ENCODE measurements at places on chromosomes 13 and 19.

GRCh38 chr13:35501661-35502235, 25.3 kb upstream of the MAB21L1 start:
- no peak overlapping the region for H3K27ac ChIP-seq
- no peak overlapping the region for H3K4me3 ChIP-seq
- no peaks in the 10 kb centered on the region for H3K27me3 ChIP-seq
- no peaks in the 10 kb centered on the region for H3K36me3 ChIP-seq
- no peaks in the 10 kb centered on the region for H3K4me1 ChIP-seq
- no peak for DNase-seq

- H3K4me3 ChIP-seq, result no peak overlapping the region
- no peaks in the 10 kb centered on the region for H3K36me3 ChIP-seq
- H3K27ac ChIP-seq, result no peak overlapping the region
- no peak for DNase-seq
These were observed 13.8 kb downstream of the LILRB1 start for GRCh38 chr19:54644056-54644455.

DNA sequence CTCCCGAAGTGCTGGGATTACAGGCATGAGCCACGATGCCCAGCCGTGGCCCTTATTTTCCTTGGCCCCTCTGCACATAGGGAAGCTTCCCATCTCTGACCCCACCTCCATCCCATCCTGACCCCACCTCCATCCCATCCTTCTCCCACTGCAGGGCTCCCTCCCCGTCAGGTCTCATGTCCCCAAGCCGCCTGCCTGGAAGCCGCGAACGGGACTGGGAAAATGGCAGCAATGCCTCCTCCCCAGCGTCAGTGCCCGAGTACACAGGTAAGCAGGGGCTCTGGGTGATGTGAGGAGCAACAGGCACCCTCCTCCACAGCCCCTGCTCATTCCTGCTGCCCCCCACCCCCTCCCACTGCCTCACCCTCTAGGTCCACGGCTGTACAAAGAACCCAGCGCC, 12.2 kb downstream of the XAB2 start:
- no peaks in the 10 kb centered on the region for H3K27me3 ChIP-seq
- no peak overlapping the region for H3K4me3 ChIP-seq
- H3K4me1 ChIP-seq, result no peaks in the 10 kb centered on the region
- H3K36me3 ChIP-seq, result peaks cover 2% of the 10 kb centered on the region
- H3K27ac ChIP-seq, result no peak overlapping the region

- peaks cover 8% of the 10 kb centered on the region for H3K36me3 ChIP-seq
- no peak overlapping the region for H3K4me3 ChIP-seq
- DNase-seq, result no peak
- peaks cover 65% of the 10 kb centered on the region for H3K27me3 ChIP-seq
These were observed 2.0 kb downstream of the GPR12 start for GRCh38 chr13:26758496-26759157.

DNA sequence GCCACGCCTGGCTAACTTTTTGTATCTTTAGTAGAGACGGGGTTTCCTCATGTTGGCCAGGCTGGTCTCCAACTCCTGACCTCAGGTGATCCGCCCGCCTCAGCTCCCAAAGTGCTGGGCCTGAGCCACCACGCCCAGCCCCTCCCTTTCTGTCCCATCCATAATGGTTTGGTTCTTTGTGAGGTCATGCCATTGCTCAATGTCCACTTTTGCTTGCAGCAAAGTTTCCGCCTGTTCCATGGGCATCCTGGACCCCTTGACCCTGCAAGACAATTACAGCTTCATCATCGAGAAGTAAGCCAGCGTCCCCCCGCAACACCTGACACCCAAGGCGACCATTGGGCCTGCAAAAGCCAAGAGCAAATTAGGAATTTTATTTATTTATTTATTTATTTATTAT, 16.6 kb downstream of the PRR22 start:
- no peak overlapping the region for H3K27ac ChIP-seq
- no peak overlapping the region for H3K4me3 ChIP-seq
- no peaks in the 10 kb centered on the region for H3K4me1 ChIP-seq
- H3K27me3 ChIP-seq, result no peaks in the 10 kb centered on the region
- H3K36me3 ChIP-seq, result no peaks in the 10 kb centered on the region

- H3K27me3 ChIP-seq, result no peaks in the 10 kb centered on the region
- peaks cover 7% of the 10 kb centered on the region for H3K4me1 ChIP-seq
- H3K36me3 ChIP-seq, result no peaks in the 10 kb centered on the region
- DNase-seq, result peak; percentile 35
- no peak overlapping the region for H3K27ac ChIP-seq
These were observed 43.7 kb upstream of the ADGRE5 start for GRCh38 chr19:14337510-14337909.

GRCh38 chr13:113879494-113880360, 15.9 kb upstream of the GAS6 start:
- no peak for DNase-seq
- H3K4me1 ChIP-seq, result peaks cover 13% of the 10 kb centered on the region
- peaks cover 5% of the 10 kb centered on the region for H3K27me3 ChIP-seq
- H3K4me3 ChIP-seq, result no peak overlapping the region
- no peaks in the 10 kb centered on the region for H3K36me3 ChIP-seq

DNA sequence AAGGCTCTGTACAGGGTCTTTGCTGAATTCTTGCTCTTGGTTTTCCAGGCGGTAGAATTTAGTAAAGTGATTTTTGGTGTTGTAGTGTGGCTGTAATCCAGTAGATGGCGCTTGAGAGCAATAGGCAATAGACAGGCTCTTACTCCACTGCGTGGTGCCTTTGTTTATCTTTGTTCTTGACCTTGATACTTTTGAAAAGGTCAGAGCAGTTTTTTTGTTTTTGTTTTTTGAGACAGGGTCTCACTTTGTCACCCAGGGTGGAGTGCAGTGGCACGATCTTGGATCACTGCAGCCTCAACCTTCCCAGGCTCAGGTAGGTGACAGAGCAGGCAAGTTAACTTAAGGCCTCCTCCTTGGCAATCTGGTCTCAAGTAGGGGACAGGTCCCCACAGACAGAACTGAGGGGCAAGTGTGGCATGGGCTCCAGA, 12.2 kb upstream of the LILRA5 start:
- no peak overlapping the region for H3K4me3 ChIP-seq

Data from T-helper 17 cell (primary cell).